ENCODE measurements at places on chromosomes 2 and 18.

DNA sequence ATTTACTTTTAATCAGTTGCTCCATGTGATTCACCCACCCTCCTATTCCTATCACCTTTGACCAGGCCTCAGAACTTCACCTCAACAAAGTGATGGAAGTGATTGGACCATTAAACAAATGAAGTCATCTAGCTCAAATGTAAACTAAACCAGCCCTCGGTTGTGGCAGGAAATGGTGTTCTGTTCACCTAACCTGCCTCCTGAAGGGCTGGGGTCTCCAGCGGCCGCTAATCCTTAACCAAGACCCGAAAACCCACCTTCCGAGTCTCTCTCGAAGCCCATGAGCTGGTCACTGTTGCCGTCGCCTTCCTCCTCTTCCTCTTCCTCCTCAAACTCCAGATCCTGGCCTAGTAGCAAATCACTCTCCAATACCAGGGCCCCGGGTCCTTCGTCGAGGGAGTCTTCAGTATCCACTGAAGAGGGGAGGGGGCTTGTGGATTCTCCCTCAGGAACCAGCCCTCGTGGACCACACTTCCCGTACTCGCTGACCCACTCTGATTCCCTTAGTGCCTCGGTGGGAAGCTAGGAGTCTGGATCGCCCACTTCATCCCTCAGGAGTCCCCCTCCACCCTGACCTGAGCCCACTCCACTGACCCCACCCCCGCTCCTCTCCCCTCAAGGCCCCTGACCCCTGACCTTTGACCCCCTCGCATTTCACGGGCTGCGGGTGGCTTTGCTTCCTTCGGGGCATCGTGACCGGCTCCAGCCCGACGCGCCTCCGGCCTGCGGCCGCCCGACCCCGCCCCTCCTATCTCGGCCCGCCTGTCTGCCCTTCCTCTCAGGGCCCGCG lies 503 bp downstream of the ZNF513 start:
- peak; percentile 43 for DNase-seq

DNA sequence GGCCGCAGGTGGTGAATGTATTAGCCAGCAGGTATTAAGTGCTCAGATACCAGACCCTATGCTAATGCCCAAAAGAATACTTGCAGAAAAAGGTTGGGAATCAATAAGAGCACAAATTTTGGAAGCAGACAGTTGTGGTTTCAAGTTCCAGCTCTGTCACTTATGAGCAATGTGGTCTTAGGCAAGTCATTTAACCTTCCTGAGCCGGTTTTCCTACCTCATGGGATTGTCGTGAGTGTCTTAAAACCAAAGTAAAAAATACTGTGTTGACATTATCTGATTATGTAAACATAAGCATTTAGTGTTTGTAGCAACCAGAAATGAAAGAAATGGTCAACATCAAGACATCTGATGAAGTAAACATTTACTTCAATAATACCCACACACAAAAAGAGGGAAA lies 93.0 kb upstream of the CHST9 start:
- DNase-seq, result no peak

- no peak for DNase-seq
These were observed 169.1 kb upstream of the THUMPD2 start for GRCh38 chr2:39948016-39948719.

DNA sequence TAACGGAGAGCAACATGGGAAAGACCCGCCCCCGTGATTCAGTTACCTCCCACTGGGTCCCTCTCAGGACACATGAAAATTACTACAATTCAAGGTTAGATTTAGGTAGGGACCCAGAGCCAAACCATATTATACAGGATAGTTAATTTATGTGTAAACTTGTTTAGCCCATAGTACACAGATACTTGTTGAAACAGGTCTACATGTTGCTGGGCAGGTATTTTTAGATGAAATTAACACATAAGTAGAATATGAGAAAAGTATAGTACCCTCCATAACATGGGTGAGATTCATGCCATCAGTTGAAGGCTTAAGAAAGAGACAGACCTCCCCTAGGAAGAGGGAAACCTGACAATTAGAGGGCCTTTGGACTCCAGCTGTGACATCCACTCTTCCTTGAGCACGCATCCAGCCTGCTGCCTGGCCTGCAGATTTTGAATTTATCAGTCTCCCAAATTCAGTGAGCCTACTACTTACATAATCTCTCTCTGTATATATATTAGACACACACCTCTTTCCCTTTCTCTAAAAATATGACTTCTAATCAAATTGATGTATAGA lies 463.5 kb upstream of the NETO1 start:
- no peak for DNase-seq

DNA sequence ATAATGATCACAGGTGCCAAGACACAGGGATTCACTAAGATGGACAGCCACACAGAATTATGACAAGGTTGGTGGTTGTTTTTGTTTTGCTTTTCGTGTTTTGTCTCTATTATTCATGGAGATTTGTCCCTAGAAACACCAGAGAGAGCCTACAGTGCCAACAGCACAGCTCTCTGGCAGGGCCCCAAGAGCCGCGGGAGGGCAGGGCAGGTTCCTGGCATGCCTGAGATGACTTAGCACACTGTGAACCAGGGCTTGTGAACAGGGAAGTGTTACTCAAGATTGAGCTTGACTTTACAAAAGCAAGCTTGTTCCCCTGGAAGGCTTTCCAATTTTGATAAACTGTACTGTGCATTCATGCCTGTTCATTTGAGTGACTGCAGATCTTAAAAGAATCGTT lies 437.4 kb upstream of the SALL3 start:
- no peak for DNase-seq

DNA sequence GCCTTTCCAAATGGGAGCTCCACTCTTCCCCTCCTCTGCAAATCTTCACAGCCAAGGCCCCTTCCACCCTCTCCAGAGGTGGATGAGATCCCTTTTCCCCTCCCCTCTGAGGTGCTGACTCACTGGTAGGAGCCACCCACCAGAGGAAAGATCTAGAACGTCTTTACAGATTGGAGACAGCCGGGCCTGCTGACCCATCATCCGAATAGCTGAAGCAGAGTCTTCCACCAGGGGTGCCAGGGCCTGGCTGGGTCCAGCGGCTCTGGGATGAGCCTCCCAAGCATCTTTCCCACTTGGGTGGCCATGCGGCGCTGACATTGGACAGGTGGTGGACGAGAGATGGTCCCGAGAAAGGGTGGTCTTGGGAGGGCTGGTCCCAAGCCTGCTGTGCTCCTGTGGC lies 9.0 kb downstream of the ERFE start:
- DNase-seq, result no peak

- no peak for DNase-seq
These were observed 31.3 kb downstream of the SP140 start for GRCh38 chr2:230256733-230257332.

DNA sequence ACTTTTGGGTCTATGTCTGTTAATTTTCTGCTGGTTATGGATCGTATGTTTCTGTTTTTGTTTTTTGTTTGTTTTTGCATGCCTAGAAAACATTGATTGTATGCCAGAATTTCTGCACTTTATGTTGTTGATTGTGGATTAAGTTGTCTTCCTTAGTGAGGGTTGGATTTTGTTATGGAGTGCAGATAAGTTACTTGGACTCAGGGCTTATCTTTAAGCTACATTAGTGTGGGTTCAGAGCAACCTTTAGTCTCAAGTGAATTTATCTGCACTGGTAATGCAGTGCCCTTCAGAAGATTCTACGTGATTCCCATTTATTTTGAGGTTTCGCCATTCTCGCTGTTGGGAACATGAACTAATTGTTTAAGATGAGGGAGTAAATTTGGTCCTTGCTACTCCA lies 32.9 kb downstream of the UBR3 start:
- no peak for DNase-seq

DNA sequence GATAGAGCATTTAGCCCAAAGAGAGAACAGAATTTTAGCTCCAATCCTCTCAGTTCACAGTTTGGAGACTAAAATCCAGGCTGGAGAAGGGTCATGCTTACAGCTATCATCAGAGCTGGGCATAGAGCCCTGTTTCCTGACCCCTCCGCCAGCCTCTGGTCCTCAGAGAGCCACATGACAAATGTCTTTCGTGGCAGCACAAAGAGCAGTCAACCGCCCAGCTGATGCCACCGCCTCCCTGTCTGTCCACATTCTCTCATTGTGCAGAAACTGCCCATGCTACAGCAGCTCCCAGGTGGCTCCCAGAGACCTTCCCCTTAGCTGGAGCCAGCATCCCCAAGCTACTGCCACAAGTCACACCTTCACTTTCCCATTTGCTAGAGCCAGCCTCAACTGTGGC lies 7.6 kb downstream of the KCNK3 start:
- no peak for DNase-seq

GRCh38 chr2:120669121-120669952 lies 66.3 kb upstream of the GLI2 start:
- DNase-seq, result no peak

GRCh38 chr2:75595541-75596395 lies 35.0 kb upstream of the EVA1A start:
- no peak for DNase-seq

GRCh38 chr2:172909454-172909853 lies 166.2 kb upstream of the MAP3K20 start:
- DNase-seq, result no peak

- no peak for DNase-seq
These were observed 57.8 kb upstream of the MAP3K20 start for GRCh38 chr2:173017646-173018420.

GRCh38 chr2:99822474-99823207 lies 319.7 kb downstream of the AFF3 start:
- no peak for DNase-seq

- no peak for DNase-seq
These were observed 383.4 kb downstream of the PTPRM start for GRCh38 chr18:7950380-7951136.

GRCh38 chr18:35345460-35345921 lies 1.3 kb upstream of the ZNF24 start:
- DNase-seq, result no peak

DNA sequence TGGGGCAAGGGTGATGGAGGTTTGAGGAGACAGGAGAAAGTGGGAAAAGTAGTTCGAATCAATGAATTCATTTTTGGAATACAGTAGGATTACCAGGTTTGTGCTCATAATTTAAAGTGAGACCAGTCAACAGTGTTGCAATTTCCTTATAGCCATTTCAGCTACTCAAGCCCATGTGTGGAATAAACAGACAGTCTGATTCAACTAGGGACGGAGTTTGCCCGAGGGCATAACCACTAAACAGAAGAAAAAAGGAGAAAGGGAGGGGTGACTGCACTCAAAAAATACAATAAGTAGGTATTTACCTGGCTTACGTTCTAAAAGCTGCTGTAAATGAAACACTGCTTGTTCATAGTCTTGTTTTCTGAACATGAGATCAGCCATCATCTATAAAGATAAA lies 55.2 kb downstream of the TTC21B start:
- no peak for DNase-seq

DNA sequence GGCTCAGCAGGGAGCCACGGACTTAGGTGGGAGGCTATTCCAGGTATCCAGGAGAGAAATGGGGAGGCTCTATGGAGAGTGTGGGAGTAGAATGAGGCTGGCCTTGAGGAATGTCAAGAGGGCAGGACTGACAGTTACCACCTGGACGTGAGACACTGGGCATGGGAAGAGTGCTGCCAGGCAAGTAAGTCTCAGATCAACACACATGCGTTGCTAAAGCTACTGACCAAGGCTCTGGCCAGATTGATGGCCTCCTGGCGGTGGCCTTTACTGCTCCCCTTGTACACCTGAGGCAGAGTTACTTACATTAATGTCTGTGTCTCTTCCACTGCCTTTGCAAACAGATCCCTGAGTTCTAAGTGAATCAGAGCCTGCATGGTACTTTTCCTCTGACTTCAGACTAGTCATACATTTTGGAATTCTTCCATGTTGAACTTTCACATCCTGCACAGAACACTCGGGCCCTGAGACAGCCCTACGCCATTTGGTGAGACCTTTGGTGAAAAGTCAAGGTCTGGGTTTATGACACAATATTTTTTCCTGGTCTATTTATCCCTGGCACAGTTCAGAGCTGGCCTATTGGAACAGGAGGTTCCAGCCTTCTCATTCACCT lies 398.8 kb upstream of the TRIB2 start:
- DNase-seq, result no peak

DNA sequence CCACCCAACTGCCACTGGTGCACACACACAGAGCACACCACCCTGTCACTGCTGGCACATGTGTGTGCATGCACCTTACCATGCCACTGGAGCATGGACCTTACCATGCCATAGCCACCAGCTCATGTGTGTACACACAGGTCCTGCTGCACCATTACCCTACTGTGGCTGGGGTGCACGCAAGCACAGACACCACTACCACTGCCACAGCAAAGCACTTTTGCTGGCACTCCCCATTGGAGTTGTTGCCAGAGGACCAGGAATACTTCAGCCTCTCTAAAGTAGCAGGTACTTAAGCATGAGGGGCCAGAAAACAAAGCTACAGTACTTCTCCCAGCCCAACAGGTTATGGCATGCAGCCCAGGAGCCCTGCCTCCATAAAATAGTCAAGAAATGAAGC lies 404.8 kb downstream of the MBD2 start:
- DNase-seq, result no peak

DNA sequence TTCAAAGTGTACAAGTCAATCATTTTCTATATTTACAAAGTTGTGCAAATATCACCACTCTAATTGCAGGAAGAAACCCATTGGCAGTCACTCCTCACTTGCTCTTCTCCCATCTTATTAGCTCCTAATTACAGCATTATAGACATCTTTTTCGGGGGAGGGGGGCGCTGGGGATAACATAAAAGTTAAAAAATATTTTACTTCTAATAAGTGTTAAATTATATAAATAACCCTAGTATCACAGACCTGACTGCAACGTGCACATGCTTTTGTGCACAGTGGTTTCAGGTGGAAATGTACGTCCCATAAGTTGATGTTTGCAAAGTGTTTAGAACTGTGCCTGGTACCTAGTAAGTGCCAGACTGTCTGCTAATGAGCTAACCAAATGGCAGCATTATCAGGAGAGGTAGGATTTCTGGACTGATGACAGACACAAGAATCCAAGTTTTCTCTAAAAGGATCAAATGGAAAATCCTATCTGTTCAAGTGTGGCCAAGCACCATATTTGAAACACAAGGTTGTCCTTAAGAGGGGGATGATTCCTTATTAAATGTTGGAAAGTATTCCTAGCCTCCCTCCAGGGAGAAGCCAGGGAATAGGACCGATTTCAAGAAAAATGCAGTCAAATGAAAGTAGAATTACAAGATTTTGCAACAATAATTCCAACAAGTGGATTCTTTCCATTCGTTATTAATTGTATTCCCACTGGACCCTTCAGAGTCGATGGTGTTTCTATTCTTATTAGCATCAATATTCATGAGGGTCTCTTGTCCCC lies 70.0 kb downstream of the ACKR3 start:
- no peak for DNase-seq

DNA sequence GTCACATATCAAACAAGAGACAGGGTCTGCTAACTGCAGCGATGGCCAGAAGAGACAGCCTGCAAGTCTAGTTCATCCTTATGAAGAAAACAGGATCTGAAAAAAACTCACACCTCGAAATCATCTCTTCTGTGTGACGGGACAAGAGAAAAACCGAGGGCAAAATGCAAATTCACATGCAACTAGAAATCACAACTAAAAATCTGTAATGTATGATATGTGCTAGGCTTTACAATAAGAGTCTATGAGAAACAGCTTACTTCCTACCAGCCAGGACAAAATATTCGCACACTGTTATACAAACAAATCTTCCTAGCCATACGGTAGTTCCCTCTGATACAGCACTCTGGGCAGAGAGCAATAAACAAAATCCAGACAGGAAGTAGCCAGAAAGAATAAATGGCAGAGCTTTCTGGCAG lies 48.8 kb downstream of the ANKRD44 start:
- no peak for DNase-seq

- no peak for DNase-seq
These were observed 25.5 kb downstream of the MRPL35 start for GRCh38 chr2:86224645-86225355.
